ENCODE measurements at places on chromosomes 7 and 10.
A peak's percentile ranks its signal among the peaks of the same experiment; 100 is the strongest.

- DNase-seq = no peak
Measured at GRCh38 chr10:16663444-16663843, 141.8 kb upstream of the C1QL3 start.

- no peak for DNase-seq
Measured at GRCh38 chr10:27759483-27760272, 14.1 kb upstream of the MKX start.

DNA sequence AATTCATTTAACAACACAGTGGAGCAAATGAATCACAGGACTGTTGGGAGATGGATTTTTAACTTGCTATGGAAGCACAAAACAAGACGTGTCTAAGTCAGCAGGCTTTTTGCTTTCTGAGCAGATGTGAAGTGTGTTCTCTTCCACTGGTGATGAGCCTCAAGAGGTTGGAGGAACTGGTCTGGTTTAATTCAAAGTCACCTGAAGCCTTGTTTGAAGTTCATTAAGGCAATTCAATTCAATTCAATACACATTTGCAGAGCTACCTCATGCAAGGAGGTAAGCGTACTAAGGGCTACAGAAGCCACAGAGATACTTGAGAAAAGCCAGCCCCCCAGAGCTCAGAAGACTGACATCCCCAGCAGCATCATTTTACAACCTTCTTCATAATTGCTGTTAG lies 68.4 kb upstream of the PALS2 start:
- no peak for DNase-seq

- DNase-seq = no peak
Measured at GRCh38 chr7:140778975-140779374, 82.5 kb downstream of the NDUFB2 start.

- DNase-seq = no peak
Measured at GRCh38 chr10:71191551-71192076, 20.8 kb upstream of the UNC5B start.

- DNase-seq = no peak
Measured at GRCh38 chr7:36272567-36273269, 116.9 kb upstream of the ANLN start.

DNA sequence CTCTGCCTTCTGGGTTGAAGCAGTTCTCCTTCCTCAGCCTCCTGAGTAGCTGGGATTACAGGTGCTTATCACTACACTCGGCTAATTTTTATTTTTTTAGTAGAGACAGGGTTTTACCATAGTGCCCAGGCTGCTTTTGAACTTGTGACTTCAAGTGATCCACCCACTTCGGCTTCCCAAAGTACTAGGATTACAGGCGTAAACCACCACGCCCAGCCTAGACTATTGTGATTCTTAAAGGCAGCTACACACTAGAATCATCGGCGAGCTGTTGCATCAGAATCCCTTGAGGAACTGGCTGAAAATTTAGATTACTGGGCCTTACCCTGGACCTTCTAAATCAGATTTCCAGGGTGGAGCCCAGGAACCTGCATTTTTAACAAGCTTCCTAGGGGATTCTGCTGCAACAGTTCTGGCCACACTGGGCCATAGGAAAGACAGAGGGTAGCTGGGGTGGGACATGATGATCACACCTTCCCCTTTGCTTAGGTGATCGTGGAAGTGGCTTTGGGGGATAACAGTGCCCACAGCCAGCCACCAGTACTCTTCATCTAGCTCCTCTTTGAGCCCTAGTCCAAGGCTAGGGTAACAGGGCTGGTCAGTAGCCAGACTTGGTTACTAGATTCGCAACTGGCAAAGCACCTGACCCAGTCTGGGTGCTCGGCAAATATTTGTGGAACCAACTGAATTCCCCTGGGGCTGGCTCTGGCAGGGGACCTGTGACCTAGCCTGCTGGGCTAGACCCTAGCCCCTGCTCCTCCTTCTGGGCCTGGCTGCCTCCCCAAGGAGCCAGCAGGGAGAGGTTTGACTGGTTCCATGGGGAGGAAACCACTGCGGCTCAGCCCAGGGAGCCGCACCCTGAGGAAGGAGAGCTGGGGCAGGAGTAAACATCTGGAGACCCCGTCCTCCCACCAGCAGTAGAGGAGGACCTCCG lies 67.1 kb upstream of the DUSP5 start:
- no peak for DNase-seq

- peak; percentile 72 for DNase-seq
Measured at GRCh38 chr7:6272481-6273323, at the start of gene CYTH3. Gene CYTH3 (minus strand): TSS chr7:6272624. CDS start chr7:6272507, 117 bp downstream.

DNA sequence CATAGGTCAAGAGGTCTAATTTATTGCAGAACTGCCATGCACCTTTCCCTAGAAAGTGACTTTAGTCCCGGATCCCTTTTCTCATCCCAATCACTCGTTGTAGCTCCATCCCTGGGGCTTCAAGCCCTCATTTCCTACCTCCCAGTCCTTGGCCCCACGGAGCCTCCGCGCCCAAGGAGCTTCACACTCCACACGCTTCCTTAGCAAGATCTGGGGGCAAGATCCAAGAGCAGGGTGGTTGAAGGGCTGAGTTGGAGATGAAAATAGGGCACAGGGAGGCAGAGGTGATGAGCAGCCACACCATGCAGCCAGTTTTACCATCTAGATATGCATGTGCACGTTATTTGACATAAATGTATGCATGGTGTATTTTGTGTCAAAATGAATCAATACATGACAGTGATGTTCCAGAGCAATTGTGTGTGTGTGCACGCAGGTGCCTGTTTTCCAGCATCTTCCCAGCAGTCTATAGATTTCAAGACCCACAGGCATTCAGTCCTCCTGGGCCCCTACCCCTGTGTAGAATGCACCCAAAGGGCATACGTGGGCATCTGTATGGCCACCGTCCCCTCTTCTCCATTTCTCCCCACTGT lies 6.0 kb upstream of the TRPV6 start:
- DNase-seq = no peak

All from activated CD4-positive, alpha-beta T cell treated with anti-CD3 and anti-CD28 coated beads for 4 hours (primary cell).